MCF 10A (cell line): ENCODE measurements at places on chromosomes 5 and 9. TPM values are rescaled to one million over a fixed set of nuclear protein-coding genes. Genes with fewer than 3 reads are reported as not detected.
A peak's percentile ranks its signal among the peaks of the same experiment; 100 is the strongest.

GRCh38 chr9:116094846-116095245 lies 58.7 kb upstream of the PAPPA start:
- no peak for DNase-seq

TMEM215 gene
- total RNA-seq = not detected in 2 replicates

GRCh38 chr9:6564360-6564759 lies 81.2 kb downstream of the GLDC start:
- DNase-seq = peak; percentile 61

DNA sequence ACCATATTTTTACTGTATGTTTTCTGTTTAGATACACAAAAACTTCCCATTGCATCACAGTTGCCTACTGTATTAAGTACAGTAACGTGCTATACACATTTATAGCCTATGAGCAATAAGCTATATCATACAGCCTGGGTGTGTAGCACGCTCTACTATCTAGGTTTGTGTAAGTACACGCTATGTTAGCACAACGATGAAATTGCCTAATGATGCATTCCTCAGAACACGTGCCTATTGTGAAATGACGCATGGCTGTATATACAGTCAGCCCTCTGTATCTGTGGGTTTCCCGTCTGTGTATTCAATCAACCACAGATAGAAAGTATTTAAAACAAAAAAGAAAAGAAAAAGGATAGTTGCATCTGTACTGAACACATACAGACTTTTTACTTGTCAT lies 64.2 kb downstream of the SGCD start:
- peak; percentile 97 for DNase-seq

- DNase-seq = no peak
Measured at GRCh38 chr9:105401651-105402050, 46.2 kb upstream of the FSD1L start.

SPATA31A3 gene
- not detected in 2 replicates for total RNA-seq

- DNase-seq = no peak
Measured at GRCh38 chr5:161572914-161573313, 26.4 kb upstream of the GABRB2 start.

GRCh38 chr9:34437006-34437925 lies 21.1 kb downstream of the FAM219A start:
- peak; percentile 81 for DNase-seq

DNA sequence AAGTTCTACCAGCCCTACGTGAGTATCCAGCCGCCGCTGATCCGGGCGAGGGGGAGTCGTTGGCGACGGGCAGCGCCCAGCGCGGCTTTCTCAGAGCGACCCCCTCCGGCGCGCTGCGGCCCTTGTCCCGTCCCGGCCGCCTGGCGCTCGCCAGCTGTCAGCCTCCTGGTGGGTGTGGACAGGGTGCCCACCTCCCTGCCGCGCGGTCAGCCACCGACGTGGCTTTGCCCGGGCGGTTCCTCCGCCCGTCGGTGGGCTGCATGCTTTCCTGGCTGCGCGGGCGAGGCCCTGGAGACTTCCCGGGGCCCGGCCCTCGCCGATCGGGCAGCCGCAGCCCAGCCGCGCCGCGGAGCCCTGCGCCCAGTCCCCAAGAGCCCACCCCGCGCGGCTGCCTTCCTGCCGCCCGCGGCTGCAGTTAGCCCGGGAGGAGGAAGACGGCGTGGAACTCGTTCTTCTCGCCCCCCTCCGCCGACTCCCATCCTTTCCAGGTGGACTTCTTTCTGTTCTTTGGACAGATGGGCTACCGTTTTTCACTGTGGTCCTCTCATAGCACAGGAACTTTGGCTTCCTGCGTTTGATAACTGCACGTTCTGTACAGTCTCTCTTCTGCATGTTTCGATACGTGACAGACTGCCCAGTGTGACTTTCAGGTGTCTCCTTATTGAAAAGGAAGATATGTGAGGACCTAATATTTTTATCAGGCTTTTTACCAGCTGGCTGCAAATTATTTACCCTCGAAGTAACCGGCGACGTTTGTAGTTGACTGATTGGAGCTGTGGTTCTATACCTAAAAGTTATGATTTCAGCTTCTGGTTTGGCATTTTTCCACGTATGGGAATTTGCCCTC lies 577 bp downstream of the AP3S1 start:
- peak; percentile 33 for DNase-seq

DNA sequence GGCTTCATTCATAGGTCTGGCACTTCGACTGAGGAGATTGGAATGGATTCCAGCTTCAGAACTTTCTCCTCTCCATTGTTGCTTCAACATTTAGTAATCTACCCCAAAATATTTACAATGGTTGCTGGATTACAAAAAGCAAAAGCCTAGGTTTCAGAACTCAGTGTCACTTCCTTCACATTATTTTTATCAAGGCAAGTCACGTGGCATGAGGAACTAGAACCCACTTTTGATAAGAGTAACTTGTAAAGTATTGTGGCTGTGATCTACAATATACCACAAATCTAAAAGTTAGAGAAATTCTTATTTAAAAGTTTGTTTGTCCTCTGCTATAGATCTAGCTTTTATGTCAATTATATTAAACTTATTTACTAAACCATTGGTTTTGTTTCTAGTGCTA lies 39.7 kb upstream of the ANKDD1B start:
- DNase-seq = no peak

ST6GALNAC4 gene
- total RNA-seq = 36.3 and 39.5 TPM in 2 replicates

- no peak for DNase-seq
Measured at GRCh38 chr5:89267788-89268187, 384.8 kb upstream of the MEF2C start.

ENTPD2 gene
- 13.4 and 31.5 TPM in 2 replicates for total RNA-seq

DTWD2 gene
- total RNA-seq = 10.1 and 10.5 TPM in 2 replicates

SHISAL2B gene
- total RNA-seq = not detected in 2 replicates

SREK1IP1 gene
- 40.1 and 52.8 TPM in 2 replicates for total RNA-seq

ANKRD18B gene
- total RNA-seq = 12.5 and 13.0 TPM in 2 replicates

DNA sequence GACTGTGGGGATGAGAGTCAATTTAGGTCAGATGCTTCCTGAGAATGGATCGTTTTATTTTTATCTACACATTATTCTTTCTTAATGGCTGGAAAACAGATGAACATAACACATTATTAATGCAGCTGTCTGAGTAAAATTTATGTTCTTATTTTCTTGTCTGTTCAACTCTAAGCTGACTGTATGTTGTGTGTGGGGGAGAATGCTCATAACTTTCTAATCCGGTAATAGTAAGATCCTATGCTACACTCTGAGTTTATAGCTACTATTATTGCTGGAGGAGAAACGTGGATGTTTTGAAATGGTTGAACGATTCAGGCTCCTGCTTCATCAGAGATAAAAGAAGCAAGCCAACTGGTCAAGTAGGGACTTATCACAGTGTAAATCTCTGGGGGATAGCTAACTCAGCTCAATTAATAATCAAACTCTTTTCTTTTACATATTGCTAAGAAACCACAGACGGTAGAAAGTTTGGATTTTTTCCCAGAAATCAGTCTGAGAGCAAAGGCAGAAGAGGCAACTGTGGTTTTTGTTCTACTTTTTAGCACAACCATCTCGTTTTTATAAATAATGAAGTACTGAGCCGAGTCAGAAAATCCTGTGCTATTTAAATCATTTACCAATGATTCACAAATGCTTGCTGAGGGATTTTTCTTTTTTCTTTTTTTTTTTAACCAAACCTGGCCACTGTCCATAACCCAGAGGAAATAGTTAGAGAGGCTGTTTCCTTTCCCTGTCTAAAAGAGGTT lies 265.0 kb upstream of the FAM174A start:
- DNase-seq = no peak

DNA sequence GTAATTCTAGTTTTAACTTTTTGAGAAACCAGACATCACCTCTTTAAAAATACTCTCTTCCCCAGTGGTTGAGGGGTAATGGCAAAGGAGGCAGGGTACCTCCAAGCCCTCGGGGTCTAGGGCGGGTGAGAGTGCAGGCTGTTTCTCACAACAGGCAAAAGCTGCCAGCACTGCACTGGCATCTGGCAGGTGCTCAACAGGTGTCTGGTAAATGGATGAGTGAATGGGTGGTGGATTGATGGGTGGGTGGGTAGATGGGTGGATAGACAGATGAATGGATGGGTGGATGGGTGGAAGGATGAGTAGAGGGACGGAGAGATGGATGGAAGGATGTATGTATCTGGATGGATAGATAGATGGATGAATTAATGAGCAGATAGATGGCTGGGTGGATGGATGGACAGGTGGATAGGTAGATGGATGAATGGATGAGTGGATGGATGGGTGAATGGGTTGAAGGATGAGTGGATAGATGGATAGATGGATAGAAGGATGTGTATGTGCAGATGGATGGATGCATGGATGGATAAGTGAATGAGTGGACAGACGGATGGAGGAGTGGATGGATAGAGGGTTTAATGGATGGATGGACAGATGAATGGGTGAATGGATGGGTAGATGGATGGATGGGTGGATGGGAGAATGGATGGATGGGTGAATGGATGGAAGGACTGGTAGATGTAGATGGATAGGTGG lies 84.6 kb downstream of the COL5A1 start:
- DNase-seq = no peak

- no peak for DNase-seq
Measured at GRCh38 chr5:72654231-72654630, 147.0 kb upstream of the ZNF366 start.

DNA sequence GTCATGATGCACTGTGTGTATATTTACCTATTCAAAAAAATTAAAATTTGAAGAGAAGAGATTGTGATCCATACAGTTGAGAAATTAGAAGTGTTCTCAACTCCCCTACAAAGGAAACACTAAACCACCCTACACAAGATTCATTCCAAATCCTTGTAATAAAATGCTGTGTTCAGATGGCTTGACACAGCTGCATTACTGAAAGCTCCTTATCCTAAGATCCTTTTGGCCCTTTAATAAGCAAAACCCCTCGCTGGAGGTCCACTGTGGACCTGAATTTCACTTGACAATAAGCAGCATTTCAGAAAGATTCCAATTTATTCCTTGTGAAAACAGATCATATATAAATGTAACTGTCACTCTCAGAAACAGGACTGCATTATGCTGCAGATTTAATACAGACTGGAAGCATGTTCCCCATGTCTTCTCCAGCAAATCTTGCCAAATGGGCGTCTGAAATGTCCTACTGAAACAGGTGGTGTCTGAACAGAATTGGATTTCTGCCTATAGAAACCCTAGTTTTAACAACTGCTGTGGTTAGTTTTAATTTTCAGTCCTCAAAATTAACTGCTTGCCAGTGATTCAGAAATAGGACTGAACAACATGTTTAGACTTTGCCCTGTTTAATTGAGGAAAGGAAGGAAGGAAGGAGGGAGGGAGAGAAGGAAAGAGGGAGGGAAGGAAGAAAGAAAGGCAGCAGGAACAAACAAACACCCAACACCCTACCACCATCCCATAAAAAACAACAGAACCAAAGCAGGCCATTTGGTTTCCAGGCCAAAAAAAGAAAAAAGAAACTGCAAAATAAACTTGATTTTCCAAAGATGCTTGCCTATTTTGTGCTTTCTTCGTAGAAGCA lies 179.6 kb downstream of the MLLT3 start:
- no peak for DNase-seq

DNA sequence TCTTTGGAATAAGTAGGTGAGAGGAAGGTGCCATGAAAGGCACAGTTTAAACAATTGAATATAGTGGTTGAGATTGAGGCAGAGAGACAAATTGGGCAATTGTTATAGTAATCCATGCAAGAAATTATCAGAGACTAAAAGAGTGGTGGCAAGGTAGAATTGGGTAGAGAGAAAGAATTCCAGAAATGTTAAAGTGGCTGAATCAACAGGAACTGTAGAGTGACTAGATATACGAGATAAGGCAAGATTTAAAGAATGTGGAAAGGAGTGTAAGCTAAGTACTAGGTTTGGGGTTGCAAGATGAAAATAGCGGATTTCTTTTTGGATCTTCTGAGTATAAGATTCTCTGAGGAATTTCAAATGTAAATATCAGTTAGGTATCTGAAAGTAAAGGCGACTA lies 285.2 kb downstream of the DMRTA1 start:
- DNase-seq = no peak

- DNase-seq = no peak
Measured at GRCh38 chr9:81693671-81694378, 4.5 kb upstream of the TLE1 start.

- DNase-seq = peak; percentile 83
Measured at GRCh38 chr9:85258823-85259370, 482.9 kb downstream of the AGTPBP1 start.

CARD6 gene
- total RNA-seq = 5.6 and 6.6 TPM in 2 replicates

DNA sequence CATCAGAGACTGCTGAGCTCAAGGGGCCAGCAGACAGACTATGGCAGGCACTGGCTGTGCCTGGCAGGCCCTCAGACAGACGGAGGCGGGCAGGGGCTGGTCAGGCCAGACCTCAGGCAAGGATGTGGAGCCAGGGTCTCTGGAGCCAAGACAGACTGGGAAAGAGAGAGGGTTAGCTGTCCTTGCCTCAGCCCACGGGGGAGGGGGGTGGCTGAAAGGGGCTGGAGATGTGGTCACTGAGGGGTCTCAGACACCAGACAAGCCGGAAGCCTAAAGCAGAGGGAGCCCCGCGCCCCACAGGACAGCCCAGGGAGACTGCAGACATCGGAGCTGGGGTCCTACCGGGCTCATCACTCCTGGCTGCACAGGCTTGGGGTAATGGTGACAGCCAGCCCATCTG lies 141.2 kb upstream of the FOXD4L5 start:
- no peak for DNase-seq

DMRT3 gene
- not detected in 2 replicates for total RNA-seq

ARSI gene
- total RNA-seq = 0.19 and 0.25 TPM in 2 replicates

NNT gene
- total RNA-seq = 38.4 and 52.3 TPM in 2 replicates

- DNase-seq = no peak
Measured at GRCh38 chr5:20353499-20353898, 365.5 kb upstream of the CDH18 start.

COL27A1 gene
- total RNA-seq = 1.3 and 2.9 TPM in 2 replicates

DNA sequence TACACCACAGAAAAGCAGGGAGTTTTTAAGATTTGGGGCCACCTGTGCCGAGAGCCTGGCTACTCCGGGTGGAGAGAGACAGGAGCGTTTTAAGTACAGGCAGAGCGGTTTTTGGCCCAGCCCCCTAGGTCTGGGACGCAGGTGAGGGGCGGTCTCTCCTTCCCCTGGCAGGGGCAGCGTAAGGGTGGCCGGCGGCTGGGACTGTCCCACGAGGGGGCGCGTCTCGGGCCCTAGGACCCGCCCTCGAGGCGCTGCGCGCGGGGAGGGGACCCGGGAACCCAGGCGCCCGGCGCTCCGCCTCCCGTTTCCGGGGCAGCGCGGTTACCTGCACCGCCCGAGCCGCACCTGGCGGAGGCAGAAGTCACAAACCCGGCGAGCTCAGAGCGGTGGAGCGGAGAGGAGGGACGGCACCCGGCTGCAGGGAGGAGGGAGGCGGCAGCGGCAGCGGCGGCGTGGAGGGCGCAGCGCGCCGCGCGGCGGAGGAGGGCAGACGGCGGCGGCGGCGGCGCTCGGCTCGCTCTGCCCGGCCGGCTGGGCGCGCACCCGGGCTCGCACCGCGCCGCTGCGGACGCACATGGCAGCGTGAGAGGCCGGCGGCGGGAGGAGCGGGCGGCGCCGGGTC lies at the start of gene WWC1:
TSS of gene WWC1 (plus strand) at position 304 of the 622 bp plus-strand sequence. CDS start 508 bp downstream, outside the sequence.
- DNase-seq = peak; percentile 88

GRCh38 chr5:142888469-142889085 lies 118.4 kb downstream of the ARHGAP26 start:
- DNase-seq = peak; percentile 83

GRCh38 chr5:89105836-89106235 lies 222.9 kb upstream of the MEF2C start:
- no peak for DNase-seq
